Stimulated activated CD4-positive, alpha-beta T cell treated with anti-CD3 and anti-CD28 coated beads, Interleukin-4, amount 100 ng/mL, for 24 hours (primary cell): ENCODE measurements at places on chromosomes 3 and 15.

DNA sequence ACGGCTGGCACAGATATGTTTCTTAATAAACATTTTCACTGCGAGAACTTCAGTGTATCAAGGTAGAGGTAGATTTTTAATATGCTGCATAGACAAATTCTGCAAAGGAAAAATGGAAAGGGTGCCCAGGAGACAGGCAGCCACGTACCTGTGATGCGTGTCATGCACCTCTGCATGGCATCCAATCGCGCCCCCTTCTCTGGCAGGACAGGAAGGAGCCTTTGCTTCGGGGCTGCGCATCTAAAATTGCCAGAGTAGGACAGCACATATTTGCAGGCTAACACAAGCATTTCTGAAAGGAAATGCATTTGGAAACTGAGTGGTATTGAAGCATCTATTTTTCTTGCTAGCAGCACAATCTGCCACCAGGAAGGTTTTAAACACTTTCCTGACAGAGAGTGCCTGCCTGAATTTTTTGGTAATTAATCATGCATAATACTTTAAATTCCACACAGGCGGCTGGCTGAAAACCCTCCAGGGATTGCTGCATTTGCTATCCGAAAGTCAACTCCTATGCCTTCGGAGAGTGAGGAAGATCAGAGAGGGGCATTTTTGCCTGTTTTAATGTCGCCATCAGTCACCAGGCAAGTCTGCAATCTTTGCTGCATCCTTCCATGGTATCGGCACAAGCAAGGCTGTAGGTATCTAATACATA, 165.1 kb upstream of the ATP10A start:
- DNase-seq = no peak

DNA sequence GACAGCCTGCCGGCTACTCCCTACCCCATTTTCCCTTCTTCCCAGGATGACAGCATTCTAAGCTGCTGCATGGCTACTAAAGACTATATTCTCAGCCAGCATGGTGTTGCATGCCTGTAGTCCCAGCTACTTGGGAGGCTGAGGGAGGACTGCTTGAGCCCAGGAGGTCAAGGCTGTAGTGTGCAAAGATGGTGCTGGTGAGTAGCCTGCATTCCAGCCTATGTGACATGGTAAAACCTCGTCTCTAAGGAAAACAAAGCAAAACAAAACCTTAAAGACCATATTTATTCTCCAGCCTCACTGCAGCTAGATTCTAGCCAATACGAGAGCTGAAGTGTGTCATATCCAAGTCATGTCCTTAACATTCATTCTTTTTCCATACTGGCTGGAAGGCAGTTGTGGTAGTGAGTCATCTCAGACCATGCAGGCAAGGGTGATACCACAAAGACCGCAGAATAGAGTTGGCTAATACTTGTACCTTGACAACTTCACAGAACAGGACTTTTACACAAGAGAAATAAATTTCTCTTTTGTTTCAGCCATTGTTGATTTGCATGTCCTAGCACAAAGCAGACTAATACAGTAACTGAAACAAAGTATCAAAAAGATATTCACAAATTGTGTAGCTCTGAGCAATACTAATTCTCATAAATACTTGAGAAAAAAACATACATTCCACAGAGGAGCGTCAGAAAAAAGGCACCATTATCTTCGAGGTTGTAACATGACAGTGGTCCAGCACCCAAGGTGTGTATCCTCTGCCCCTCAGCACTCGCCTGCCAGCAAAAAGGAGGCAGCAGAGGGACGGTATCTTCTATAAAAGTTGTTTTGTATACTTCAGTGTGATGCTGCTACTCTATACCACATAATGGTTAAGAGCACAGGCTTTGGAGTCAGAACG, 14.8 kb downstream of the PBRM1 start:
- peak; percentile 64 for DNase-seq

GRCh38 chr3:194481103-194481502, 5.7 kb downstream of the ATP13A3 start:
- DNase-seq = no peak

DNA sequence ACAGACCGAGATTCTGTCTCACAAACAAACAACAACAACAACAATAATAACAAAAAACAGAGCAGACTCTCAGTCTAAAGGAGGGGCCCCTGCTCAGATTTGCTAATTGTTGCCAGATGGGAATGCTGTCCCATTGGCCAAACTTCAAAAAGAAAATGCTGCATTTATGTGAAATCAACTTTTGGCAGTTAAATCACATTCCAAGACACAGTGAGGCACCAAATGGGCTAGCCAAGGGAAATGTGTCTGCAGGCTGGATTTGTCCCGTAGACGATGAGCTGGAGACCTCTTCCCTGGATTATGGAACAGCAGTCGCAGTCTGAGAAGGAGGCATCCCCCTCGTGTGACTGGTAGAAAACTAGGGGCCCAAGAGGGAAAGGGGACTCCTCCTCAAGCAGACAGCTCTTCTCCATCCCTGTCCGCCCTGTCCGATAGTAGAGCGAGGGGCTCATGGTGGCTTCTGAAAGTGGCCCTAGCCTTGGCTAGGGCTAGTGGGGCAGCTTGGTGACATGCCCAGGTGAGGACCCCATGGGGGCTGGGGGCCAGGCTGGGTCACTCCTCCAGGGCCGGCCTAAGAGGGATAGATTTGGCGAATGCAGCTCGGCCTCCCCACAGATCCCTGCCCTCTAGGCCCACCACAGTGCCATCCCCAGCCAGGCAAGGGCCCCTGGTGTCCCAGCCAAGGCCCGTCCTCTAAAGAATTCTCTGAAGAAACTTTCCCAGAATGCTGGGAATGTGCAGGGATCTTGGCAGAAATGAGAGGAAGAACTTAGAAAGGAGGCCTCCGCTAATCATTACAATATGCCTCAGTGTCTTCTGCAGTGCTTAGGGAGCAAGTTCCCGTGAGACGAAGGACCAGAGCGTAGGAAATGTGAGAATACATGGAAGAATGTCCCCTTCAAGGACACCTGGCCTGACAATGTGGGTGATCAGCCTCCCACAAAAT, 2.0 kb downstream of the SLC22A14 start:
- DNase-seq = no peak

DNA sequence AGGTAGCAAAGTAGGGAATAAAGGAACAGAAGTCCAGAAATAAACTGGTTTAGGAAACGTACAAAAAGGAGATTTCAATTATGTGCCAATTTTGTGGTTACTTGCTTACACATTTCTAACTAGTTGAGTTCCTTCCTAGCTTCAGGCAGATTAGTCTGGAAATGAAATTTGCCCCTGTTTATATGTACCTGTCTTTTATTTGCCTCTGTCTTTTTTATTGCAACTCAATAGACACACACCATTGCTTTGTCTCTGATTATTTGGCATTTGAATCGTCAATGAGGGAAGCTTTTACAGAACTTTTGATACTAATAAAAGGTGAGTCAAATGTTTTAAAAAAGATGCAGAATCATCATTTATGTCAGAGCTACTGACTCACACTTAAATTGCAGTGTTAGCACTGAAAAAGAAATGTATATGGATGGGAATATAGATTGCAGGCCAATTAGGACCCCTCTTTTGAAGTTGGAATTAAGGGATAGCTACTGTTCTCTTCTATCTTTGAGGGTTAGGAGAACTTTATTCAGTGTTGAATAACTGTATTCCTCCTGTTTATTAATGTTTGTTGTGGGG, 60.5 kb downstream of the TRAK1 start:
- no peak for DNase-seq

DNA sequence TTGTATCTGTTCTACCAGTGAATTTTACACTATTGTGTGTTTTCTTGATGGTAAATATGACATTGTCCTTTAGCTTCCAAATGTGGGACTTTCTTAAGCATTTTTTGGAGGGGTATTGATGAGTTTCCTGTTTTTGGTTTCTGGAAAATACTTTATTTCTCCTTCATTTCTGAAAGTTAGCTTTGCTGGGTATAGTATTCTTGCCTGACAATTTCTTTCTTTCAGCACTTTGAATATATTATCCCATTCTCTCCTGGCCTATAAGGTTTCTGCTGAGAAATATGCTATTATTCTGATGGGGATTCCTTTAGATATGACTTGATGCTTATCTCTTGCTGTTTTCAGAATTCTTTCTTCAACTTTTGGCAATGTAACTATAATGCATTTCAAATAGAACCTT, 15.4 kb upstream of the ATP2C1 start:
- DNase-seq = no peak

- DNase-seq = no peak
These were observed 8.0 kb upstream of the SLC22A13 start for GRCh38 chr3:38257583-38257982.

DNA sequence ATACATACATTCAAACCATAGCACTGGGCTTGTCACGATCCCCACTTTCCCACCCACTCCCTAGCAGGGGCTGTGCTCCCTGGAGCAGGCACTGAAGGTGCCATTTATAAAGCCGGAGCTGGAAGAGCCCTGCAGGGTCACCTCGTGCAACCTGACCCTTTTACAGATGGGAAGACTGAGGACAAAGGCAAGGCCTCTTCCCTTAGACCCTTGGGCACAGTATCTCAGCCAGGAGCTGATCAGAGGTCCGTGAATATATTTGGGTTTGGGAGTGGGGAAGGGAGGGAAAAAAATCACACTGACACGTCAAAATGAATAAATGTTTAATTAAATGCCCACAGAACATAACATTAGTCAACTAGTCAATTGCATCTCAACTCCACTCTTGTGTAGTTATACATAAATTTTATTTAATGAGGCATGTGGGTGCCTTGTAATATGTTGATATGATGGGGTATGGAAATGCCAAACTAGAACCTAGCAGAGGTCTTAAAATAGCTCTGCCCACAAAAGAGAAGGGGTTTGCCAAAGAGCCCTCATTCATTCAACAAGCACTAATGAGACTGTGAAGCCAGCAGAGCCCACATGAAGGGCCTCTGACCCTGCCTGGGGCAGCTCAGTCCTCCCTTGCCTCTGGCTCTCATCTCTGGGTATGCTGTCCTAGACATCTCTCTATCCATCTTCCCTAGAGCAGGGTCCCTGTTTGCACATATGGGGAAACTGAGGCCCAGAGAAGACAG, 119.4 kb downstream of the NUP210 start:
- no peak for DNase-seq

DNA sequence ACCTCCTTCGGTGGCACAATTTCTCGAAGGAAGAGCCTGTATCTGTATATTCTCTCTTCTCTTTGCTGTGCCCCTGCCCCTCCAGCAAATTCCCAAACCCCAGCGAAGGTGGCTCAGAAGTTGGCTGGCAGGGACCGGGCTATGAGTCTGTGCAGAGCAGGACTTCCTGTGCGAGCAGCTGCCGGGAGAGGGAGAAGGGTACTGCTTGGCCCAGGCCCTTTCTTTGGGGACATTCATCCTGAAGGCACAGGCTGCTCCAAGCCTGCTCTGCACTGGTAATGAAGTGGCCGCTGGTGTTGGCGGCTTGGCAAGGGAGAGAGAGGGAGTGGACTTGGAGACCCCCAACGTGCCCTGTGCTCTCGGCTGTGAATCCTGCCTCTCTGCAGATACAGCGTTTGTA, 1.5 kb downstream of the SLC6A11 start:
- DNase-seq = no peak

DNA sequence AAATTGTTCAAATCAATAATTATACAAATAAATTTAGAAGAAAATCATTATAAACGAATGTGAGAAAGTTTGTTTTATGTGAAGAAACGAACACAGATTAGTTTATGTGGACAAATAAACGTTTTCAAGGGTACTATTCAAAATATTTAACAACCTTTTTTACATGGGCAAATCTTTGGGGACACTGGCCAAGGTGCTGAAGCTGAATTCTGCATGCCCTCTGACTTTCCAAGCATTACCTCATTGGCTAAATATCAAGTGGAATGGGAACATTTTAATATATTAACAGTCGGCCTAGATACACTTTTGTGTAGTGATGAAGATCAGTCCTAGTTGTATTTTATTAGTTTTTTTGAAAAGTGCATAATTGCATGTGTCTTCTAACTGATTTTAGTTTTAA, 636.4 kb upstream of the DPPA4 start:
- DNase-seq = no peak

DNA sequence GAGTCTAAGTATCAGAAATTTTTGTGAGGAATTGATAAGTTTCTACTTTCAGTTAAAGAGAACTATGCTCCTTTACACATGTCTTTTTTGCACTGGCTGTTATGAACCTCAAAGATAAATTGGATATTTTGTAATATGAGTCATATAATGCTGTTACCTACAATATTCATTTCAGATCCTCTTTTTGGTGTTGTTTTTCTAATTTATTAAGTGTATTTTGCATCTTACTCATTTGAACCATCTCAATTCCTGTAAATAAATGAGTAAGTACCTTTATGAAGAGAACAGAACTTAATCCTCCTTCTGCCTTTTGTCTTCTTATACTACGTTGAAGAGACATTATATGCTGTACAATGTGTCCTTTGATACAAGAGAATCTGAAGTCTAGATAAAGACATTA, 74.4 kb downstream of the ZIC1 start:
- no peak for DNase-seq

DNA sequence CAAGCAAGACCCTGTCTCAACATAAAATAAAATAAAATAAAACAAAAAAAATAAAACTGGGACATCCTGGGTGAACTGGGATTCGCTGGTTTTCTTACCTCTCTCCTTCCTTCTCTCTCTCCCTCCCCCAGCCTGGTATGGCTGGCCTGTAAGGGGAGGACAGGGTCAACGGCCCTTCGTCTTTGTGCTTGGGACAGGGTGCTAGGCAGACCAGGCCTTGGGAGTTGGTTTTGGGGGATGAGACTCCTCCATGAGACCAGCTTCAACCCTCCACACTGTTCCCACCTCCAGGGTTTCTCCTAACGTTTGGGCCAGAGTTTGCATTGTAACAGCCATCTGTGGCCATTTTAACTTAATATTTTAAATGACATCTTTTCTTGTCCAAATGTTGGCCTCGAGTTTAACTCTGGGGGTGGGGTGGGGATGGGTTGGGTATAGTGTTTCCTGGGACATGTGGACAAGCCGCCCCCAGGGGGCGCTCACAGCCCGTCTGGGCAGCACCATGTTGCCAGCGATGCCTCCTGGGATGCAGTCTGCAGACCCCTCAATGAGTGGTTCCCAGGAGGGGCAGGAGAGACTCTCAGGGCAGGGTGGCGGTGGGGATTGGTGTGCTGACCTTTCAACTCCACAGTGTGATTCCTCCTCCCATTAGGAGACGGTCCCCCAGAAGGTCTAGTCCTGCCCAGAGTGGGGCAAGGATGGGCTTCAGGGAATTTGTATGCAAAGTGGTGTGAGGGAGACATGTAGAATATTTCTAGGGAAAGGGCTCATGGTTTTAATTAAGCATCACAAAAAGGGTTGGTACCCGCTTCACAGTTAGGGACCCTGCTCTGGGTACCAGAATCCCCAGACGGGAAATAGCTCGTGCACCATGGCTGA, 37.7 kb upstream of the LCTL start:
- DNase-seq = peak; percentile 56
